ENCODE measurements at places on chromosomes 11 and 22.

- H3K27me3 ChIP-seq = no peaks in the 10 kb centered on the region
- no peak for DNase-seq
- H3K4me3 ChIP-seq = no peak overlapping the region
These were observed 118.1 kb upstream of the BID start for GRCh38 chr22:17892376-17892775.

- H3K27me3 ChIP-seq = no peaks in the 10 kb centered on the region
- H3K27ac ChIP-seq = no peak overlapping the region
- H3K36me3 ChIP-seq = no peaks in the 10 kb centered on the region
- DNase-seq = no peak
- no peak overlapping the region for H3K4me3 ChIP-seq
- no peaks in the 10 kb centered on the region for H3K4me1 ChIP-seq
These were observed 134.0 kb downstream of the TRIM44 start for GRCh38 chr11:35796562-35796961.

GRCh38 chr11:2736577-2737225, 36.9 kb upstream of the KCNQ1OT1 start:
- no peak overlapping the region for H3K4me3 ChIP-seq
- no peaks in the 10 kb centered on the region for H3K27me3 ChIP-seq
- H3K36me3 ChIP-seq = no peaks in the 10 kb centered on the region
- no peak for DNase-seq
- H3K4me1 ChIP-seq = no peaks in the 10 kb centered on the region
- H3K27ac ChIP-seq = no peak overlapping the region

- H3K36me3 ChIP-seq = no peaks in the 10 kb centered on the region
- no peak overlapping the region for H3K4me3 ChIP-seq
- no peaks in the 10 kb centered on the region for H3K27me3 ChIP-seq
- no peak for DNase-seq
These were observed 218.9 kb upstream of the ISX start for GRCh38 chr22:34847072-34847471.

GRCh38 chr11:36361901-36362391, 65.9 kb downstream of the PRR5L start:
- no peak for DNase-seq
- H3K27me3 ChIP-seq = no peaks in the 10 kb centered on the region
- H3K36me3 ChIP-seq = no peaks in the 10 kb centered on the region
- peaks cover 30% of the 10 kb centered on the region for H3K4me1 ChIP-seq
- peak overlapping the region; percentile 7 for H3K4me3 ChIP-seq
- peak overlapping the region; percentile 15 for H3K27ac ChIP-seq

GRCh38 chr11:1308743-1309497, 512 bp downstream of the TOLLIP start:
- peak overlapping the region; percentile 68 for H3K27ac ChIP-seq
- H3K36me3 ChIP-seq = no peaks in the 10 kb centered on the region
- H3K27me3 ChIP-seq = no peaks in the 10 kb centered on the region
- peak overlapping the region; percentile 61 for H3K4me3 ChIP-seq
- DNase-seq = peak; percentile 13

- no peak overlapping the region for H3K27ac ChIP-seq
- H3K4me1 ChIP-seq = no peaks in the 10 kb centered on the region
- H3K27me3 ChIP-seq = no peaks in the 10 kb centered on the region
- no peak overlapping the region for H3K4me3 ChIP-seq
These were observed 64.8 kb downstream of the RAB30 start for GRCh38 chr11:83006877-83007330.

DNA sequence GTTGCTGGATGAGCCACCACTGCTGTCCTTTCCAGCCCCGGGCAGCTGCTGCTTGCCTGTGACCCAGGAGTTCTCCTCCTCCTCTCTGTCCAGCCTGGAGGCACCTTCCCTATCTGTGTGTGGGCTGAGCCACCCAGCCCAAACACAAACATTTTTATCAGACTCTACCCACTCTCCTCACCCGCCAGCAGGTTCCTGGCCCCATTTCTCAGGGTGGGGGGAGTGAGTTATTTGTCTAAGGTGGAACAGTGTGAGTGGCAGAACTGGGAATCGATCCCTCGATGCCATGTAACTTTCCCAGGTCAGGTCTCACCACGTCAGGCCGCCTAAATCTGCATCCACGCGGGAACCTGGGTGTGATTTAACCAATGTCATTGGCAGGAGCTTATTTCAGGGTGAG, 20.8 kb upstream of the SMIM38 start:
- no peak overlapping the region for H3K4me3 ChIP-seq
- no peak for DNase-seq
- no peaks in the 10 kb centered on the region for H3K4me1 ChIP-seq
- H3K36me3 ChIP-seq = no peaks in the 10 kb centered on the region
- no peak overlapping the region for H3K27ac ChIP-seq

GRCh38 chr11:133323354-133323753, 208.9 kb downstream of the OPCML start:
- no peak overlapping the region for H3K4me3 ChIP-seq
- DNase-seq = no peak
- no peaks in the 10 kb centered on the region for H3K27me3 ChIP-seq
- H3K4me1 ChIP-seq = no peaks in the 10 kb centered on the region
- no peak overlapping the region for H3K27ac ChIP-seq

DNA sequence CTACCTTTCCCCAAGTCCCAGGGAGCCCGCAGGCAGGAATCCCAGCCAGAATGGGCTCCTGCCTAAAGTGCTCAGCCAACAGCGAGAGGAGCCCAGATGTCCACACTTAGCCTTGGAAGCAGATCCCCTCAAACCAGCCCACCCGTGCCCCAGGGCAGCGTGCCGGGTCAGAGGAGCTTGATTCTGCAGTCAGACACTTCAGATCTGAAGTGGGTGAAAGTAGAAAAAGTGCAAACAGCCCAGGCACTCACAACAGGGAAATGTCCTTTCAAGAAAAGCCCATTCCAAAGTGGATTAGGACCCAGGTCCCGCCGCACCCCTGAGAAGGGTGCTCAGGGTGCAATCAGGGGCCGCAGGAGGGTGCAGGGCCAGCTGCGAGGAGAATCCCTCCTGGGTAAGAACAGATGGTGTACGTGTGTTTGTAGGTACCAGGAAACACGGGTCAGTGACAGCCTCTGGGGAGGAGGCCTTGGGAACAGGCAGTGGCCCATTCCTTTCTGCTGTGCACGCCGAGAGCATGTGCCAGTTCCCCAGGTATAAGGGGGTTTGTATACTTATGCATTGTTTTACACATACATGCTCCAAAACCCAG, 17.7 kb downstream of the ELFN2 start:
- H3K27ac ChIP-seq = no peak overlapping the region
- DNase-seq = no peak
- H3K36me3 ChIP-seq = no peaks in the 10 kb centered on the region
- no peaks in the 10 kb centered on the region for H3K27me3 ChIP-seq
- no peak overlapping the region for H3K4me3 ChIP-seq
- no peaks in the 10 kb centered on the region for H3K4me1 ChIP-seq

- DNase-seq = no peak
- H3K4me3 ChIP-seq = no peak overlapping the region
- no peaks in the 10 kb centered on the region for H3K4me1 ChIP-seq
- H3K27me3 ChIP-seq = no peaks in the 10 kb centered on the region
- no peak overlapping the region for H3K27ac ChIP-seq
These were observed 395.6 kb downstream of the TENM4 start for GRCh38 chr11:79045018-79045799.

GRCh38 chr11:15112131-15112541, 2.6 kb upstream of the INSC start:
- H3K27me3 ChIP-seq = peaks cover 7% of the 10 kb centered on the region
- no peaks in the 10 kb centered on the region for H3K36me3 ChIP-seq
- no peak for DNase-seq
- no peak overlapping the region for H3K4me3 ChIP-seq

- no peaks in the 10 kb centered on the region for H3K36me3 ChIP-seq
- H3K27me3 ChIP-seq = no peaks in the 10 kb centered on the region
- no peak overlapping the region for H3K4me3 ChIP-seq
- DNase-seq = no peak
These were observed 22.3 kb downstream of the MMP27 start for GRCh38 chr11:102683277-102683676.

DNA sequence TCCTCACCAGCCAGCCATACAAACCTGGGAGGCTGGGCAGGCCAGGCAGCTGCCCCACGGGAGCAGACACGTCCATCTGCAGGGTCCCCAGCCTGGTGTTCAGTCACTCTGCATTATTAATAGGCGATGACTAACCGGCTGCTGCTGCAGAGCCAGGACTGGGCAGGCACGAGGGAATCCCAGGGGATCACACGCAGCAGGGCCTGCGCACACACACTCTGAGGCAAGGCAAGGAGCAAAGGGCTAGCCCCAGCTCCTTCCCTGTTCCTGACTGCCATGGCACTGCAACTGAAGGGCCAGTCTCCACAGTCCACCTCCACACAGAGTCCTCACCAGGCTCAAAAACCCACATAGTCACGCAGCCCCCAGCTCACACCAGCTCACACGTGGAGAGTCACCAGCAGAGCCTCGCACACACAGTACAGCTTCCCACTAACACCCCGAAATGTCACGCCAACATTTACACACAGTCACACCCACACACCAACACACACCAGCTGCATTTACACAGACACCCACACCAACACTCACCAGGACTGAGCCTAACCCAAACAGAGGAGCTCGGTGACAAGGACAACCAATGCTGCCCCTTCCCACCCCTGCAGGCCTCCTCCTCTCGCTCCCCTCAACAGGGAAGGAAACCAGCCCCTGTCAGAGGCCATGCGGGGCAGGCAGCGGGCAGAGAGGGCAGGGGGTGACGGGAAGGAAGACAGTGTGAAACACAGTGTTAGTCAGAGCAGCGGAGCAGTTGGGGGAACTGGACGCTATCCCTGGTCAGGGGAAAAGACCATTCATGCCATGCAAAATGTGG, 47.3 kb downstream of the NRXN2 start:
- H3K27me3 ChIP-seq = peaks cover 7% of the 10 kb centered on the region
- H3K4me1 ChIP-seq = no peaks in the 10 kb centered on the region

DNA sequence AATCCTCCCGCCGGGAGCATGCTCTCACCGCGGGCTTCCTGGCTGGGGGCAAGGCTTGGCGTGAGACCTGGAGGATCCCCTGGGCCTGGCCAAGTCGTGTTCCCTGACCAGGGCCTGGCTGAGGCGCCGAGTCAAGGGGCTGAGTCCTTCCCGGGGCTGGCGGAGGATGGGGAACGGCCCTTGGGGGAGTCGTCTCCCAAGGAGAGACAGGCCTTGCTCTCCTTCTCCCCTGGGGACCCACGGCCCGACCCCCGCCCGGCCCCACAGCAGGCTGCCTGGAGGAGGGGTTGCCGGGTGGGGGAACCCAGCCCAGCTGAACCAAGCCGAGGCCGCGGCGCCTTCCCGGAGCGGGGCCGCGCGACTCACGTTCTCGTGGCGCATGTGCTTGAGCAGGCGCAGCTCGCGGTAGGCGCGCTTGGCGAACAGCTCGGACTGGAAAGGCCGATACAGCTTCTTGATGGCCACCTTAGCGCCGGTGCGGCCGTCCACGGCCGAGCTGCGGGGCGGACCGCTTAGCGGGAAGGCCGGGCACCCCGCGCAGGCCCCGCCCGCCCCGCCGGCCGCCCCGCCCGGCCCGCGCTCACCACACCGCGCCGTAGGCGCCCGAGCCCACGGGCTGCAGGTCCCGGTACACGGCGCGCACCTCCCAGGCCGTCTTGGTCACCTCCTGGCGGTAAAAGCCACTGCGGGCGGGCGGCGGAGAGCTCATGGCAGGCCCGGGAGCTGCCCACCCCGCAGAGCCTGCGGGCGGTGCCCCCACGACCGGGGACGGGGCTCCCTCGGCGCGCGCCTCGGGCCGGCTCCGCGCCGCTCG, 475 bp downstream of the MAPK12 start:
- H3K27me3 ChIP-seq = peaks cover 17% of the 10 kb centered on the region
- H3K4me1 ChIP-seq = no peaks in the 10 kb centered on the region
- no peak overlapping the region for H3K27ac ChIP-seq
- DNase-seq = no peak

- peaks cover 60% of the 10 kb centered on the region for H3K36me3 ChIP-seq
- H3K27me3 ChIP-seq = no peaks in the 10 kb centered on the region
These were observed 25.7 kb upstream of the KRTAP5-7 start for GRCh38 chr11:71501071-71501985.

DNA sequence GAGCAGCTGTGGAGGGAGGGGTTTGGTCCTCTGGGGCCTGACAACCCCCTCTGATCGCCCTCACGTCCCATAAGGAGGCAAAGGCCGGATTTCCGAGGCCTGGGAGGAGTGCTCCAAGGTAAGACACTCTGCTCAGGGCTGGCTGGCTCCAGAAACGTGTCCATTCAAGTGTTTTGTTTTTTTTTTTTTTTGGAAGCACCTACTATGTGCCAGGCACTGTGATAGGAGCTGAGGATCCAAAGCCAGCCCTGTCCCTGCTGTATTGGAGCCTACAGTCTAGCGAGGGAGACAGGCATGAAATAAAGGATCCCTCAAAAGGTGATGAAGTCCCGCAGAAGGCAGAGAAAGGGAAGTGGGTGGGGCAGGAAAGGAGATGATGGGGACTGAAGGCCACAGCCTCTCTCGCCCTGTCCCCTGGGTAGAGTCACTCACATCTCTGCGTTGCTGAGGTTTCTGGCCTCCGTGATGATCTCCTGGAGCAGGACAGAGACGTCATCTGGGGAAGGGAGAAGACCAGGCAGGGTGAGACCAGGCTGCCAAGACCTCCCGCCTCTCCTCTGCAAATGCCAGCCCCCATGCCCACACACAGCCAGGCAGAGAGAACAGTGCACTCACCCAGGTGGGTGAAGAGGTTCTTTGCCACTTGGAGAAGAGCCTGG, 89.2 kb downstream of the PDE2A start:
- H3K4me1 ChIP-seq = peaks cover 26% of the 10 kb centered on the region
- no peak for DNase-seq
- H3K27me3 ChIP-seq = peaks cover 6% of the 10 kb centered on the region
- no peaks in the 10 kb centered on the region for H3K36me3 ChIP-seq
- no peak overlapping the region for H3K27ac ChIP-seq
- H3K4me3 ChIP-seq = peak overlapping the region; percentile 53

DNA sequence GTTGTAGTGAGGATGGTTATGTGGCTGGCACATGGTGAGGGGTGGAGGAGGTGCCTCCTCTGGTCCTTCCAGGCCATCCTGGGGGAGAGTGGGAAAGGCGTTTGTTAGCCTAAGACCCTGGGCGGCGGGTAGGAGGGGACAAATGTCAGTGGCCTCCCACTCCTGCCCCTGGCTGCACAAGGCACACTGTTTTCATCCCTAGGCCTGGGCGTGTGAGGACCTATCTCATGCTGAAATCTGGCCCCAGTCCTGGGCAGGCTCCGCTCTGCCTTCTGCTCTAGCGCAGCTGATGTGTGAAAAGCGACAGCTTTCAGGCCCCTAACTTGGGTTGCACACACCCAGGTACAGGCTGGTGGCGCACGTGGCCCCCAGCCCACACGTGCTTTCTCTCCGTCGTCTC, 32.1 kb downstream of the DAGLA start:
- DNase-seq = no peak
- no peaks in the 10 kb centered on the region for H3K27me3 ChIP-seq
- H3K27ac ChIP-seq = no peak overlapping the region
- H3K4me1 ChIP-seq = no peaks in the 10 kb centered on the region
- H3K4me3 ChIP-seq = no peak overlapping the region
- no peaks in the 10 kb centered on the region for H3K36me3 ChIP-seq

- no peak within 1 kb of the TSS for H3K27ac ChIP-seq
- peaks cover 8% of the 10 kb centered on the region for H3K27me3 ChIP-seq
- H3K4me3 ChIP-seq = peak within 1 kb of the TSS; percentile 43
- peaks cover 10% of the 10 kb centered on the region for H3K4me1 ChIP-seq
These were observed at the start of gene P4HA3 for GRCh38 chr11:74311352-74311926. Gene P4HA3 (minus strand): TSS chr11:74311640. CDS start chr11:74311611, 29 bp downstream.

Data from effector memory CD4-positive, alpha-beta T cell (primary cell).